Stomach (tissue), 19 donors: ENCODE measurements at places on chromosomes 1 and 21. TPM values are rescaled to one million over a fixed set of nuclear protein-coding genes. Genes with fewer than 3 reads are reported as not detected.
A peak's percentile ranks its signal among the peaks of the same experiment; 100 is the strongest.

Gene GJA9
- total RNA-seq = not detected

GRCh38 chr1:3772027-3772714 is 378 bp upstream of the SMIM1 start:
- peaks cover 29% of the 10 kb centered on the region for H3K4me1 ChIP-seq
- H3K36me3 ChIP-seq = no peaks in the 10 kb centered on the region
- peak overlapping the region; percentile 91 for H3K4me3 ChIP-seq

DNA sequence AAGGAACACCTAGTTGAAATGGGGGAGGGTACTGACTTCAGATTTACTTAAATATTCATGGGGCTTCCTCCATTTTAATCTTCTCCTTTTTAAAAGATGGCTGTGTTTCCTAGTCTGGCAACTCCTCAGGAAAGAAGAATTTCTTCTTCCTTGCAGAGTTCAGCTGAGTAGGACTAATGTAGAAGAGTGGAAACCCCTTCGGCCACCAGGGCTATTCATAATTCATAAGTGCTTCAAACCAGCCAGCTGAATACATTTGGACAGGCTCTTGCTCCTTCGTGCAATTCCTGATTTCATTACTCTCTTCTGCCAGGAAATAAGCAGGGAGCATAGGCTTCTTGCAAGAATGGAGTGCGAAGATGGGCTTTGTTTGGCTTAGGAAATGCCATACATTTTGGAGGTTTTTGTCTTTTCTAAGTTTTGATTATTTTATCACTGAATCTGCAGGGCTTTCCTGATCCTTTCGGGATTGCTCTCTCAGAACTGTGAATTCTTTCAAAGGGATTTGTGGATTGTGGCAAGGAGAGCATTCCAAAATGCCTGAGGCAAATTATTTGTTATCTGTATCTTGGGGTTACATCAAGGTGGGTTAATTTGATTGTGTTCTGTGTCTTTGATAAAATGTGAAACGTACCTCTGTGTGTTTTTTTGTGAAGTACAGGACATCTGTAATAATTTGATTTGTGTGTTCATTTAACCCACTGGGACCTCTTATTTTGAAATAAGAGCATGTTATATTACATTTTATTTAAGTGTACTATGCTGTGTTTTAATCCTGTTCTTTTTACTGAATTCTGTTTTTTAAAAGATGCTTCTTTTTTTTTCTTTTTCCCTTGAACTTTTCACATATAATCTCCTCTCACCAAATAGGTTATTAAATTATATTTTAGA is 179.4 kb upstream of the SGIP1 start:
- no peak overlapping the region for H3K4me3 ChIP-seq
- no peak for DNase-seq
- H3K4me1 ChIP-seq = peaks cover 62% of the 10 kb centered on the region
- H3K27me3 ChIP-seq = no peaks in the 10 kb centered on the region
- no peak overlapping the region for H3K27ac ChIP-seq
- no peaks in the 10 kb centered on the region for H3K36me3 ChIP-seq

Gene CELA3B
- total RNA-seq = not detected

DNA sequence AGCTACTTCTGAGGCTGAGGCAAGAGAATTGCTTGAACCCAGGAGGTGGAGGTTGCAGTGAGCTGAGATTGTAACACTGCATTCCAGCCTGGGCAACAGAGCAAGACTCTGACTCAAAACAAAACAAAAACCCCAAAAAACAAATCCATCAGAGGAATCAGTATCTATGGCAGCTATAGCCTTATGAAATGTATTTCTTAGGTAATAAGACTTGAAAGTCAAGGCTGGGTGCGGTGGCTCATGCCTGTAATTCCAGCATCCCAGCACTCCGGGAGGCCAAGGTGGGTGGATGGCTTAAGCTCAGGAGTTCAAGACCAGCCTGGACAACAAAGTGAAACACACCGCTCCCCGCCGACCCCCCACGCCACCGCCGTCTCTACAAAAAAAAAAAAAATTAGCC is 31.1 kb upstream of the EYA3 start:
- DNase-seq = no peak
- H3K27ac ChIP-seq = no peak overlapping the region
- no peaks in the 10 kb centered on the region for H3K27me3 ChIP-seq
- H3K36me3 ChIP-seq = no peaks in the 10 kb centered on the region
- H3K4me3 ChIP-seq = no peak overlapping the region

- H3K4me1 ChIP-seq = peaks cover 11% of the 10 kb centered on the region
- H3K27ac ChIP-seq = peak overlapping the region; percentile 18
- peak; percentile 30 for DNase-seq
- no peaks in the 10 kb centered on the region for H3K27me3 ChIP-seq
- H3K36me3 ChIP-seq = no peaks in the 10 kb centered on the region
These were observed 56.4 kb downstream of the ELK4 start for GRCh38 chr1:205575294-205575885.

DNA sequence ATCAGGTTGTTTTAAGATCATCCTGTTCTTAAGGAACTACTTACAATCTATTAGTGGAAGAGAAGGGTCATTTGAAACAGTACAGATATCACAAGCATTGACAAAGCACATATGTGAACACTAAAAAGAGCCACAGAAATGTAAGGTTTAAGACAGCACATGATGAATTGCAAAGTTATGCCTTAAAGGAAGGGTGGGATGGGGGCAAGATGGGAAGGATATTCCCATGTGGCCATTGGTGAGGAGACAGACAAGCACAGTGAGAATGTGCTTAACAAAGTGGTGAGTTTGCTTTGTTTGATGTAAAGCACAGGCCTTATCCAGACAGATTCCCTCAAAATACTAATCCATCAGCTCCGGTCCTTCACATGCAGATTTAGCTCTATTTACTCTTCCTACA is 151.6 kb upstream of the IVNS1ABP start:
- H3K4me3 ChIP-seq = no peak overlapping the region
- no peaks in the 10 kb centered on the region for H3K4me1 ChIP-seq
- no peak overlapping the region for H3K27ac ChIP-seq
- H3K36me3 ChIP-seq = no peaks in the 10 kb centered on the region

Gene LDLRAD2
- 0.72 TPM for total RNA-seq
